Fibroblast of the aortic adventitia (primary cell): ENCODE measurements at places on chromosomes 3 and 15. TPM values are rescaled to one million over a fixed set of nuclear protein-coding genes. Genes with fewer than 3 reads are reported as not detected.

DNA sequence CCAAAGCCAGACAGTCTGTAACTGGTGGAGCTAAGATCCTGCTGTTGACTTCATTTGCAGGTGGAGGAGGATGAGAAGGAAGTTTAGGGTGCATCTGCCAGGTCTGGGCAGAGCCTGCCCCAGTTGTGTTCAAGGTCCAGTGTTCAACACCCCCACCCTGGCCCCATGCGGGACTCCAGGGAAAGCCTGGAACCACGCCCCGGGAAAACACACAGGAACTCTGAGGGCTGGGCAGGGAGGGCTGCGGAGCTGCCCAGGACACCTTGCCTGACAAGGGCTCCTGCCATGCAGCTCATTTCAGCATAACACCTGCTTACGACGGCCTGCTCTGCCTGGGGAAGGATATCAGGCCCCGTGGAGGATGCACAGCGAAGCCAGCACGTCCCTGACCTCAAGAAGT lies 286.3 kb downstream of the XXYLT1 start:
- DNase-seq, result no peak

Gene SCAANT1
- not detected in 2 replicates for total RNA-seq

DNA sequence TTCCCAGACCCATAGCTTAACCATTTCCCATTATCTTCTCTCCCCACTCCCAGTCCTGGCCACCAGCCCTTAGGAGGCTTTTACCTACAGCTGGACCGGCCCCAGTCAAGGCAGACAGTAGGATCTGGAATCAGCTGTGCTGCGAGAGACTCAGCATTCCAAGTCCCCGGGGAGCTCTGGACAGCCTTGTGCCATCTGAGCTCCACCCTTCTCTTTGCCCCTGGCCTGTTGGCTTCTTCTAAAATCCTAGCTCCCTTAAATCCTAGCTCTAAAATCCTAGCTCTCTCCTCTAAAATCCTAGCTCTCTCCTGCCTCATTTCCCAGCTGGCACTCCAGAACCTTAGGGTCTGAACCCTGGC lies 21.3 kb downstream of the MEGF11 start:
- no peak for DNase-seq

DNA sequence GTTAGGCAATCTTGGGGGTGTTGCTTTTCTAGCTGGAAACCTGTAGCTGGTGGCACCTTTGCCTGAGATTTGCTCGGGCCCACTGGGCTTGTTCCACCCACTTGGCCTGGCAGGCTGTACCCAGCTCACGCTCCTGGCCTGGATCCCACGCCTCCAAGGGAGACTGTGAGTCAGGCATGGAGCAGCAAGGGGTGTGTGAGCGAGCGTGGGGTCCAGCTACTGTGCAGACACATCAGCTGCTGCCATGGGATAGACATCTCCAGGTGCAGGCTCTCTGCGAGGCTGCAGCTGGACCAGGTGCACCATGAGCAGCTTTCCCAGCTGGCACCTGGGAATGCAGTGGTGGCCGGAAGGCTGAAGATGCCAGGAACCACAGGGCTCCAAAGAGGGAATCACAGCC lies 36.0 kb downstream of the NR1D2 start:
- DNase-seq, result no peak

- DNase-seq, result no peak
These were observed 31.0 kb downstream of the FGD5 start for GRCh38 chr3:14849638-14850230.

DNA sequence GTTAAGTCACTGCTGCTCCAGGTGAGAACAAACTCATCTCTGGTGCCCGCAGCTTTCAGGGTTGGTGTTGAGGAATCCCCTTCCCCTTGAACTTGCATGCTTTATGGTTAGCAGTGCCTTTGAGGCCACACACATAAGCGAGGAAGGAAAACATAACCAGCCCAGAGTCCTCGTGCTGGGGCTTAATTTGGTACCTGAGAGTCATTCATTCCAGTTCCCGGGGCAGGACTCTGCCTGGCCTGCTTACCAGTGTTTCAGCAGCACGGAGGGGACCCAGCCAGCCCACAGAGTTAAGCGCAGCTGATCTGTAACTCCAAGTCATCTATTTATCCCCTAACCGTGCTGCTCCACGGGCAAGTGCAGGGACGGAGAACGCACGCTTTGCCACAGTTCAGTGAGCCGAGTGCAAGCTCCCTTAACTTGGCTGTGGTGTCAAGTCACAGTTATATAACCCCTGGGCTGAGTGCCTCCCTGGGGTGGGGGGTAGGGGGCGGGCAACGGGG lies 302.3 kb upstream of the ICE2 start:
- no peak for DNase-seq

- no peak for DNase-seq
These were observed 223.6 kb upstream of the CTNNB1 start for GRCh38 chr3:40975711-40976121.

- DNase-seq, result no peak
These were observed 143.6 kb downstream of the USP13 start for GRCh38 chr3:179796421-179796820.

- DNase-seq, result no peak
These were observed 11.4 kb upstream of the PRR20G start for GRCh38 chr3:127299276-127299675.

Gene ADAMTSL3
- total RNA-seq, result 1.4 and 2.0 TPM in 2 replicates

DNA sequence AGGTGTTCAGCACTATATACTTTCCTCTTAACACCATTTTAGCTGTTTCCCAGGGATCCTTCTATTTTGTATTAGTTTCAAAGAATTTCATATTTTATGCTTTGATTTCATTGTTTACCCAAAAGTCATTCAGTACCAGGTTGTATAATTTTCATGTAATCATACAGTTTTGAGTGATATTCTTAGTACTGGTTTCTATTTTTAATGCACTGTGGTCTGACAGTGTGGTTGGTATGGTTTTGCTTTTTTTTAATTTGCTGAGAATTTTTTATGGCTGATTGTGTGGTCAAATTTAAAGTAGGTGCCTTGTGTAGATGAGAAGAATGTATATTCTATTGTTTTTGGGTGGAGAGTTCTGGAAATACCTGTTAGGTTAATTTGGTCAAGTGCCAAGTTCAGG lies 323.4 kb upstream of the EPHA6 start:
- no peak for DNase-seq

DNA sequence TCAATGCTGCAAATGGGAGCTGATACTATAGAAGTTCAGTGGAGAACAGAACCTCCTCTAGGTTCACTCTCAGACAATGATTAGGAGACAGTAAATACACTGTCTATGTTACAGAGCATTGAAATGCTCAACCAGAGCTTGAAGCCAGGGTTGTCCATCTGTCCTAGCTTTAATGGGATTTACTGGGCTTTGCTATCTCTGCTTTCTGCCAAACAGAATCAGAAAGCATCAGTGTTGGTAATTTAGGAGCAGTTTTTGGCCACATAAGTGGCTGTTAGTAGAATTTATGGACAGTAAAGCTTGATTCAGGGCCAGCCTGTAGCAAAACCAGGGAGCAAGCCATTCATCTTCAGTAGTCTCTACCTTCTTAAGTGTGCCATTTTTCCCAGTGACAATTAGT lies 396.3 kb downstream of the LSAMP start:
- DNase-seq, result no peak

DNA sequence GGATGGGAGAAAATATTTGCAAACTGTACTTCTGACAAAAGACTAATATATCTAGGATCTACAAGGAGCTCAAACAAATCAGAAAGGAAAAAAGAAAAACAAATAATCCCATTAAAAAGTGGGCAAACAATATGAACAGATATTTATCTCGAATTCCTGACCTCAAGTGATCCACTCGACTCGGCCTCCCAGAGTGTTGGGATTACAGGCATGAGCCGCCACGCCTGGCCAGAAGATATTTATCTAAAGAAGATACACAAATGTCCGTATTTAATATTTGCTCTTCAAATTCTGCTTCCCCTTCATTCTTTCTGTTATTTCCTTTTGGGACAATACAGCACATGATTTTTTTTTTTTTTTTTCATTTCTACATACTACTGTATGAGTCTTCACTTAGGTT lies 151.7 kb upstream of the GRM7 start:
- no peak for DNase-seq

GRCh38 chr3:126958638-126959085 lies 24.3 kb upstream of the PLXNA1 start:
- DNase-seq, result no peak

- no peak for DNase-seq
These were observed 28.2 kb downstream of the UBE3A start for GRCh38 chr15:25410649-25411048.

Gene TM4SF18
- total RNA-seq, result 0.27 and 1.3 TPM in 2 replicates

- peak; percentile 64 for DNase-seq
These were observed 27.8 kb upstream of the GOLIM4 start for GRCh38 chr3:168123201-168124176.

Gene ISLR2
- 0.36 and 0.90 TPM in 2 replicates for total RNA-seq

- DNase-seq, result no peak
These were observed 97.8 kb downstream of the AQP9 start for GRCh38 chr15:58235961-58236360.

DNA sequence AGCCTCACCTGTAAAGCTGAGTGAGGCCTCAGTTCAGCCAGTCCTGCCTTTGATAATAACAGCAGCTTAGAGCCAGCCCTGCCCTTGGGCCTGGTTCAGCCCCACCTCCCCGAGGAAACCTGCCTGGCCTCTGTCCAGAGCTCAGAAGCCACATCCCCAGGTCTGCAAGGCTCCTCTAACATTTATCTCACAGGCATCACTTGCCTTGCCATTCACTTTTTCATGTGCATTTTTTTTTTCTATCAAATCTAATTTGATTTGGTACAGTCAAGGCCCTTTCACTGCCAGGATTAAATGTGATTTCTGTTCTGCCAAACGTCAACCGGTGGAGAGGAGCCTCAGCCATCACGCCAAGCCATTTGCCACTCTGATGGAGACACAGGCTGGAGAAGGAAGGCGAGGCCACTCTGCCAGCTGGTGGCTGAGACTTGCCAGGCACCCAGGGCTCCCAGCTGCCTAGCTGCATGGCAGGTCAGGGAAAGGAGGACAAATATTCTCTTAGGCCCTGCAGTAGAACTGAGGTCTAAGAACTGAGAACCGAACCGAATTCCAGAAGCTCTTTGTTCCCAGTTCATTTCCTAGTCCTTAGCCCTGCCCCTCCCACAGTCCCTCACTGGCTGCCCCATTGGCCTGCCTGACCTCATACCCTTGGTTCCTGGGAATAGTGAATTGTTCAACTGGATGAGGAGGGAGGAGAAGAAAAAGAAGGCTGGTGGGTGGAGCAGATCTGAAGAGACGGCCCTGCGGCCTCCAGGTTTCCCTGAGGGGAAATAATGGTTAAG lies 76.4 kb downstream of the SPSB4 start:
- no peak for DNase-seq
